ENCODE measurements at places on chromosomes 2 and 18.

- no peak for DNase-seq
Observed at GRCh38 chr2:240300261-240300821, 135.1 kb upstream of the GPC1 start.

DNA sequence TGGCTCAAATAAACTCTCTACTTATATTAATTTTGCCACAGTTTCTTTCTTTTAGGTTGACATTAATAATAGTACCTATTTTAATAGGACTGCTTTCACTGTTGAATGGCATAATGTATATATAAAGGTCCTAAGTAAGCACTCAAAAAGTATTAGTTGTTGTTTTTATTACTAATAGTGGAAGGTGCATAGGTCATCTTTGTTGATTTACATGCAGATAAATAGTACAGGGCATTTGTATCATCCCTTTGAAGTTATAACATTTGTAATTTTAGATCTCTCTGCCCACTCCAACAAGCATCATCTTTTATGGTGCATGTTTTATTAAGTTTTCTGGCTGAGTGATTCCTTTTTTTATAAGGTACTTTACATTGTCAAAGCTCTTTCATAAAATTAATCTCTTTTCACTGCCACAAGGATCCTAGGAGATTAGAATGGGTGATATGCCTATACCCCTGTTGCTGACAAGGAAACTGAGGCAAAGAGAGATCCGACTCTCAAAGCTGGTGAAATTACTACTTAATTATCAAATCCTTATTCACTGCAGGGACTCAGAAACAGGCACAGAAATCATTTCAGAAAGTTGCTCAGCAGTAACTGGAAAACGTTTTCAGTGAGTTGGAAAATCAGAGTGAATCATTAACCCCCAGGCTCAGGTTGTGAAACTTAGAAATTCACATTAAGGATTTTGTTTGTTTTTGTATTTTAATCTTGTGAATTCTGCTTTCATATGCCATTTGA is 299.6 kb downstream of the AGPS start:
- DNase-seq: no peak

DNA sequence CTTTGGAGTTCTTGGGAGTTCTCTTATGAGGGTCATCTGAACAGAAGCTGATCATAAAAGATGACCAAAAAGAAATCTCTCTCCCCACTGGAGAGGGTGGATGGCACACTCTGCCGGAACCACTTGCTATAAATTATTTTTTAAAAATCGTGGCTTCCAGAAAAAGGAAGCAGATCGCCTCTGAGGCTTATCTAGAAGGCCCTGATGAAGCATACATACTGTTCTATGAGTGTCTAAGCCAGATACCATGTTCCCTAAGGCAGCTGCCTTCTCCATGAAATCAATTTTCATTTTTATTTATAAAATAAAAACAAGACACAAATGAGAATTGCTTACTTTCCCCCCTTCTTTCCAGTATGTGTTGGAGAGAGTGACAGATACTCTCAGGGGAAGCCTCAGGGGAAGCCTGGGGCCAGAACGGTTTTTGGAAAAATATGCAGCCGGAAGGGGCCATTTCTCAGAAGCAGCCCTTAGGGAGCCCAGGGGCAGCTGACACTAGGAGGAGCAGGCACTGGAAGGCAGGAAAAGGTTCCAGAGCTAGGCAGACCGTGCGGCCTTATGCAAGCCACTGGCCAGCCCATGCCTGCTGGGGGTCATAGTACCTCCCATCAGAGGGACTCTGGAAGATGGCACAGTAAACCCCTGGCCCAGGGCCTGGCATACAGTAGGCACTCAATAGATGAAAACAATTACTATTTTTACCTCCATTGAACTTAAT is 130.6 kb downstream of the CABLES1 start:
- DNase-seq: no peak

DNA sequence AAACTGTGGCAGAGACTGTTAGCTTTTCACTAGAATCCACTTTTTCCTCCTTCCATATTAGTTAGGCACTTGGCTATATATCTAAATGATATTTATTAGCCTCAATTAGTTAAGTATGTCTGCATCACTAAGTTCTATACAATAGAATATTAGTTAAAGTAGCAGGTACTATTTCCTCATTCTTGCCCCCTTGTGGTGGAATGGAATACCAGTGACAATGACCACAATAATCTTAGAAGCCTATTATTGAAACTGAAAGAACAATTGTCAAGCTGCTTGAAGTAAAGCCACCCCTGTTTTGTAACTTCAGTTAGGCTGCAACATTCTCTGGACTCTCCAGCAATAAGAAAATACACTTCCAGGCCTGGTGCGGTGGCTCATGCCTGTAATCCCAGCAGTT is 476.3 kb upstream of the VWC2L start:
- DNase-seq: no peak

- DNase-seq: no peak
Observed at GRCh38 chr18:32177530-32177929, 12.3 kb upstream of the MEP1B start.

DNA sequence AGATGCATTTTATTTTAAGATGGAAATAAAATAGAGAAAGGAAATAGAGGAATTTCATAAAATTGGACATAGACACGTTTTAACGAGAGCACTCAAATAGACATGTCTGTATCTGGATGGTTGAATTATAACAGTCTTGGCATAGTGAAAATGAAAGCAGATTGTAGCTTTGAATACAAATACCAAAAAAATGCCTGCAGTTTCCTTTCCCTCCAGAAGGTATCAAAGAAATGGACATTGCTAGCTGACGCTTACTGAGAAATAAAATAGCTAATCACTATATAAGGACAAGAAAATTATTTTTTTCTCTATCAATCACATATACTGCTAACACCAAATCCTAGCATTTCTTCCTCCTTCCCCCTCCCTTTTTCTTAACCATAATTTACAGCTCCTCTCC is 11.4 kb upstream of the MAPRE2 start:
- DNase-seq: no peak

DNA sequence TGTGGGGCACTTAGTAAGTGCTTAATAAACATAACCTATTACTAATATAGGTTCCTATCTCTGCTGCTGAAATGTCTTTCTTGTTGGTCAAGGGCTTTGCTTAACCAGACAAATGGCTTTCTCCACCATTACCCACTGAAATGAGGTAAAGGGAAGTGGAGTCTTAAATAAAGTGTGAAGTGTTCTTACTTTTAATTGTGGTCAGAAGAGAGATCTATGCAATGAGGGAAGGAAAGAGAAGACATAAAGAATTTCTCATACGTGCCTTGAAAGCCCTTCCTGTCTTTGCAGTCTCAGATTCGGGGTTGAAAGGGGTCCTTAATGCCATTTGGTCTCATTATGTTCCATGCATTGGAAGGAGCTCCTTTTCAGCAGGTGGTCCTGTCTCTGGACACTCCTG is 6.9 kb upstream of the CXCR4 start:
- no peak for DNase-seq

GRCh38 chr2:219207134-219207883 is 727 bp downstream of the ZFAND2B start:
- no peak for DNase-seq

DNA sequence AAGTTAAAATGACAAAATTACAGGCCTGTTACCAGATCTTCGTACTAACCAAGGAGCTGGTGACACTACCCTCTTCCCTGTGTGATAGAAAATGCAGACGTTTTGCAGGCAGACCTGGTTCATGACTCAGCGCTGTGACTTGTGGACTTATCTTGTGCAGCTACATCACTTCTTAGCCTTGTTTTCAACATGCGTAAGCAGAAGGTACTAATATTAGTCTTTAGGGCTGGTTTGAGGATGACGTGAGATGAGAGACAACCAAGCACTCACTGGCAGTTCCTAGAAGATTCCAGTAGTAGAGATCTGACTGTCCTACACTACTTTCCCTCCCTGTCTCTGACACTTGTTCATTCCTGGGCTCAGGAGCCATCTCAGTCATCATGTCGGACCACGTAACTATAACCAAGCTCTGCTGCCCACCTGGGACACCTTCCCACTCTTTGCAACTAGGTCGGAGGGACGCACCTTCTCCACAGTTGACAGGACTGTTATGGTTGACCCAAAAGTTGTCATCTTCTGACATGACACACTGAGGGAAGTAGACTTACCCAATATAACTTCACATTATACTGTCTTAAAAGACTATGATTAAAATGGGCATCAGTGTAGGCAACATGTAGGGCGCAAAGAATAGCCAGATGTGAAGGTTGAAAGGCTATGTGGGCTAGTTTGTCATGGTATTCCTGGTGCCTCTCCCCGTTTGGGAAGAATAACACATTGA is 64.8 kb downstream of the TNFRSF11A start:
- DNase-seq: no peak

- no peak for DNase-seq
Observed at GRCh38 chr2:240405684-240406313, 29.7 kb upstream of the GPC1 start.

DNA sequence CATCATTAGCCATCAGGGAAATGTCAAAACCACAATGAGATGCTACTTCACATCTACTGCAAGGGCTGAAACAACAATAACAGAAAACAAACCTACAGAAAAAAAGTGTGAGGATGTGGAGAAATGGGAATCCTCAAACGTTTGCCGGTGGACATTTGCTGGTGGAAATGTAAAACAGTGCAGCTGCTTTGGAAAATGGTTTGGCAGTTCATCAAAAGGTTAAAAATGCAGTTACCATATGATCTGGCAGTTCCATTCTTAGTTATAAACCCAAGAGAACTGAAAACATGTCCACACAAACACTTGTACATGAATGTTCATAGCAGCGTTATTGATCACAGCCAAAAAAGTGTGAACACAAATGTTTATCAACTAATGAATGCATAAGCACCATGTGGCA is 44.2 kb downstream of the PROC start:
- DNase-seq: no peak

DNA sequence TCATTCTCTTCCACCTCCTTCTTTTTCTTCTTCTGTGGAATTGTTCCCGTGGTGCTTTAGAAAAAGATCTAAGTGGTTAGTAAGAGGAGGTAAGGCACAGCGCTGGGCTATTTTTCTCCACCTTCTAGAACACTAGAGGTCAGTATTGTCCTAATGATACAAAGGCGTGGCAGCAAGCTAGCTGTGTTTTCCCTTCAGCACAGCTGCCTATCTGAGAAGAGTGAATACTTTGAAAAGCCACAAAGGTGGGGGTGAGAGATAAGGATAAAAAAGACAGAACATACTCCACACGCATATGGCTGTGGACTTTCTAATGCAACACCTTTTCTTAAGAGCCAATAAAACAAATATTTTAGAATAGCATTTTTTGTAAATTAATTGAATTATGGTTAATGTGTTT is 2.1 kb downstream of the CNTNAP5 start:
- no peak for DNase-seq

DNA sequence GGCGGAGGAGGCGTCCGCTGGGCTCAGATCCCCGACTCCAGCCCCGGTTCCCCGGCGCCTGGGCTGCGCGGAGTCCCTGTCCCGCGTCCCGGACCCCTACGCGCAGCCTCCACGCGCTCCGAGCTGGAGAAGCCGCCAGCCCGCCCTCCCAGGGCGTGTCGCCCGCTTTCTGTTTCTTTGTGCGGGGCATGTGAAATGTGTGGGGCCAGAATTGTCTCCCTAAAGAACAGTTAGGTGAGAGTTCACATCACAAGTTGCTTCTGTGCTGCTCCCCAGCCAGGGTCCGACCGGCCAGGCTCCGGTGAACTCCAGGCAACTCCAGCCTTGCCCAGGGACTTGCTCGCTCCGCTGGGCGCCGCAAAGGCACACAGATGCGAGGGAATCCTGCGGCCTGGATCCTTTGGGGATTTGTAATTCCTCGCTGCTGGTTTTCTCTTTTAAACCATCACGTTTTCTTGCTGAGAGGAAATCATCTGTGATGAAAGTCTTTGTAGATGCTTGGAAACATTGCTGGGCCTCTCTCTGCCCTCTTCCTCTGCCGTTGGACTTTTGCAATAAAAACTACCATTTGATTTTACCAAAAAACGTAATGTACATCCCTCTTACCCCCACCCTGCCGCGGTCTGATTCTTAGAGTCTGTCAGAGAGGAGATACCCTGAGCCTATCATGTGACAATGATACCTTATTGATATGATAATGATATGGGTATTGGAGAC is 631 bp downstream of the GYPC start:
- no peak for DNase-seq

DNA sequence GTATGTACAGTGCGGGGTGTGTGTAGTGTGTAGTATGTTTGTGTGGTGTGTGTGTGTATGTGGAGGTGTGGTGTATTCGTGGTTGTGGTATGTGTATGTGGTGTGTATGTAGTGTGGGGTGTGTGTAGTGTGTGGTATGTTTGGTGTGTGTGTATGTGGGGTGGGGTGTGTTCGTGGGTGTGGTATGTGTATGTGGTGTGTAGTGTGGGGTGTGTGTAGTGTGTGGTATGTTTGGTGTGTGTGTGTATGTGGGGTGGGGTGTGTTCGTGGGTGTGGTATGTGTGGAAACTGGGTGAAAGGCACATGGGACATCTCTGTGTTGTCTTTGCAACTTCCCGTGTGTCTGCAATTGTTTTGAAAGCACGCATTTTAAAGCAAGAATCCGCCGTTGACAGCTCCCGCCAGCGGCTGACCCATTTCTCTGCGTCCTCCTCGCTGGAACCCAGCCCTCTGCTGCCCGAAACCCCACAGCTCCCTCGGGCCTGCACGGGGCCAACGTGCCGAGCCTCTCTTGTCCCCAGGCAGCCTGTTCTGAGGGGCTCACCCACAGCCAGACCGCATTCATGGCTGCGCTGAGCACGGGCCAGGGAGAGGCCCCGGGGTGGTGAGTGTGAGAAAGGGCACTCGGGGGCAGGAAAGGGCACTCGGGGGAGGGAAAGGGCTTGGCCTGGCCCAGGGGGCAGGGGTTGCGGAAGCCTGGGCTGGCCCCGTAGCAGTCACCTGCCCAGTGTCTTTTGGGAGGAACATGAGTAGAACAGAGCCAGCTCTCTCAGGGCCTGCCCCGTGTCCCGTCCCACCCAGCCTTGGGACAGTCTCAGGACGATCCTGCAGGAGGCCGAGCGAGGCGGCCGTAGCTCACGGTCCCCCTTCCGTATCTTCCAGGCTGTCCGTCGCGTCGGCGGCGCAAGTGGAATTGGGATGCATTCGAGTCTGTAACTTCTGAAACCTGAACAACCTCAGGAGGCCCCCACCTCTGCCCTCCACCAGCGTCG is 61.4 kb downstream of the TWIST2 start:
- no peak for DNase-seq

- DNase-seq: no peak
Observed at GRCh38 chr2:177772529-177772928, 300.0 kb downstream of the PDE11A start.

GRCh38 chr2:69721022-69721421 is 20.9 kb upstream of the ANXA4 start:
- no peak for DNase-seq

DNA sequence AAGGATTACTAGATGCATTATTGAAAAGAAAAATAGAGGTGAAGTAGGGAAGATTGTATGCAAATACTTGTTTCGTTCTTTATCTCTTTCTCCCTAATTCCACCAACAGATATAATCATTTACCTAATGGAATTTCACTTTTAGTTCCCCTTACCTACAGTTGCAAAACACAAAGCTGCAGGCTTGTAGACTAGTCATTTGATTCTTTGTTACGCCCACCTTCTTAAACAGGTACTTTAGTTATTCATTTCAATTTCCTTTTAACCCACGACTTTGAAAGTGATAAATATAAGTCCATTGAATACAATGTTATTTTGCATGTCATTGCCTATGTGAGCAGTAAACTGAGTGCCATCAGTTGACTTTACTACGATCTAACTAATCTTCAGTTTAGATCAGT is 3.9 kb upstream of the HRH4 start:
- DNase-seq: no peak
